ENCODE measurements at places on chromosomes 6 and 20.

DNA sequence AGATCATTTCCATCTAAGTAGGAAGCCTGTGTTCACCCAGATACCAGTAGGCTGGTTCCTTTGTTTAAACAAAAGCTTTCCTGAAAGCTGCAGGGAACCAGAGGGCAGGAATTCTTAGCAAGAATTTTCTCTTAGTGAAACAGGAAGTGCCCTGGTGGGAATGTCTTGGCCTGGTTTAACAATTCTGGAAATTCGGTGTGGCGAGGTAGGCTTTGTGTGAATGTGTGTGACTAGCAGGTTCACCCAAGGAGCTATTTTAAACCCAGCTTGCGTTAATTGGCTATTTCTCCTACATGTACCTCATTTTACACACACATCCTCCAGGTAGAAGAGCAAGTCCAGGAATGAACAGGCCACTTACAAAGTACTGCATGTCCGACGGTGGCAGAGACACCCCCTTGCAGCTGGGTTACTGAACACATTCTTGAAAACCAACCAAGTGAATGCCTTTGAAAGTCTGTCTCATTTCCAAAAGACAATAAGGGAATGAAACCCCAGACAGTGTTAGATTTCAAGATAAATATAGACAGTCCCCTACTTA lies 64.6 kb downstream of the GFOD1 start:
- no peak for DNase-seq

GRCh38 chr20:62861726-62862336 lies at the start of gene TCFL5:
TSS of gene TCFL5 (minus strand) at chr20:62861822. CDS start at chr20:62861670, 152 bp downstream.
- DNase-seq, result peak; percentile 96

GRCh38 chr6:7730001-7730783 lies 4.3 kb downstream of the BMP6 start:
- DNase-seq, result no peak

- no peak for DNase-seq
Measured at GRCh38 chr6:38153798-38154345, 334.3 kb downstream of the ZFAND3 start.

- peak; percentile 71 for DNase-seq
Measured at GRCh38 chr6:168035098-168035660, 37.7 kb downstream of the KIF25 start.

- no peak for DNase-seq
Measured at GRCh38 chr6:137863091-137863797, 3.8 kb upstream of the TNFAIP3 start.

- no peak for DNase-seq
Measured at GRCh38 chr6:21187485-21187884, 406.1 kb upstream of the SOX4 start.

GRCh38 chr6:154962753-154963152 lies 32.4 kb upstream of the TIAM2 start:
- no peak for DNase-seq

GRCh38 chr6:145373826-145374225 lies 361.5 kb downstream of the EPM2A start:
- no peak for DNase-seq

- no peak for DNase-seq
Measured at GRCh38 chr20:62437496-62437895, 10.2 kb upstream of the RBBP8NL start.

DNA sequence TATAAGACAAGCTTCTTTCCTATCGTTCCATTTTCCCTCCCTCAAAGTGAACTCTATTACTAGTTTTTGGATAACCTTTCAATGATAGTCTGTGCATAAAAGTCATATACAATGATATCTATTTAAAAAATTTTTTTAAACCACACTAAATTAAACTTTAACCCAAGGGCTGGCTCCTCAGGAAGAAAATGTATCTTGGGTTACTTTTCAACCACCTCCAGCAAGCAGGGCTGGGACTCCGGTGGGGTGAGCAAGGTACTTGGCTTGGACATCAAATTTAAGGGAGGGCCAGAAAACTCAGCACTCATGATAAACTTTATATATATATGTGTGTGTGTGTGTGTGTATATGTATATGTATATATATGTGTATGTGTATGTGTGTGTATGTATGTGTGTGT lies 13.9 kb upstream of the PPP1R3G start:
- DNase-seq, result no peak

- no peak for DNase-seq
Measured at GRCh38 chr6:118386975-118387374, 161.1 kb upstream of the PLN start.

DNA sequence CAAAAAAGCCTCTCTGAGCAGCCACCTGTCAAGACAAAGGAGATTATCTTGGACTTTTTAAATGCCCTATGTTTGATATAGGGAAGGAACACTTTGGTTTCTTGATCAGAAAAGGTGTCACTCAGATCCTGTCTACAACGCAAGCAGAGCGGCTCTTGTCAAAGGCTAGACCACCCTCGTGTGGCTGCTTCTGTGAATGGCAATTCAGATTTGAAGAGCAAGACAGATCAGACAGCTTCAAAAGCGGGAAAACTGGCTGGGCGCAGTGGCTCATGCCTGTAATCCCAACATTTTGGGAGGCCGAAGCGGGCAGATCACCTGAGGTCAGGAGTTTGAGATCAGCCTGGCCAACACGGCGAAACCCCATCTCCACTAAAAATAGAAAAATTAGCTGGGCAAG lies 10.1 kb upstream of the NXT1 start:
- peak; percentile 76 for DNase-seq

- DNase-seq, result no peak
Measured at GRCh38 chr20:23136893-23137745, 51.0 kb upstream of the CD93 start.

DNA sequence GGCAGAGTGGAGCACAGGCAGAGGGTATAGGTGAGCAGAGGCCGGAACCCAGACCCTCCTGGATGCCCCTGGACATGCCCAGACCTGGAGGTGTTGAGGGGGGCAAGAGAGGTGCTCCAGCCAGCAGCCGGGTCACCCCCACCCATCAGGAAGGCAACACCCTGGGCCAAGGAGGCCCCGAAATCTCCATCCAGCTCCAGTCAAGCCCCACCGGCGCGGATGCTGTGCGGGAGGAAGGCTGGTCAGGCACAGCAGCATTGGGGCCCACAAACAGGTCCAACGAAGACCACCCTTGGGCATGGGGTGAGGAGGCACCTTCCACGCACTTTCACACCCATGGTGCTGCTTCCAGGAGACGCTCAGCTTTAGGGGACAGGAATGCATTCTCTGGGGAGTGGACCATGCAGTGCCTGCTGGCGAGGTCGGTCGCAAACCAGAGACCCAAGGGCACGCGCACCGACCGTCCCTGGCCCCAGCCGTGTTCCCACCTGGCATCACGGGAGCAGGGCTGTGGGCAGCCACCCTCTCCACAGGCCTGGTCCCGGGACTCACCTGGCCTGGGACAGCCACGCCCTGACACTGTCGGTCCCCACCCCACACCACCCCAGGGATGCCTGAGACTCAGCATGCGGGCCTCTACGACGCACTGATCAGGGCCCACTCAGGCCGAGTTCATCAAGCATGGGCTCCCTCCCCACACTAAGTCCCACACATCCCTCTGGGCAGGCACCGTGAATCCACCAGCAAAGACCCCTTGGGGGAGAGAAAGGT lies 43.6 kb upstream of the ZBP1 start:
- DNase-seq, result peak; percentile 17

GRCh38 chr6:110776413-110776812 lies 38.9 kb downstream of the CDK19 start:
- DNase-seq, result no peak

GRCh38 chr6:16007146-16007545 lies 121.7 kb upstream of the MYLIP start:
- no peak for DNase-seq

- peak; percentile 54 for DNase-seq
Measured at GRCh38 chr6:35048631-35049083, 92.5 kb downstream of the TCP11 start.

DNA sequence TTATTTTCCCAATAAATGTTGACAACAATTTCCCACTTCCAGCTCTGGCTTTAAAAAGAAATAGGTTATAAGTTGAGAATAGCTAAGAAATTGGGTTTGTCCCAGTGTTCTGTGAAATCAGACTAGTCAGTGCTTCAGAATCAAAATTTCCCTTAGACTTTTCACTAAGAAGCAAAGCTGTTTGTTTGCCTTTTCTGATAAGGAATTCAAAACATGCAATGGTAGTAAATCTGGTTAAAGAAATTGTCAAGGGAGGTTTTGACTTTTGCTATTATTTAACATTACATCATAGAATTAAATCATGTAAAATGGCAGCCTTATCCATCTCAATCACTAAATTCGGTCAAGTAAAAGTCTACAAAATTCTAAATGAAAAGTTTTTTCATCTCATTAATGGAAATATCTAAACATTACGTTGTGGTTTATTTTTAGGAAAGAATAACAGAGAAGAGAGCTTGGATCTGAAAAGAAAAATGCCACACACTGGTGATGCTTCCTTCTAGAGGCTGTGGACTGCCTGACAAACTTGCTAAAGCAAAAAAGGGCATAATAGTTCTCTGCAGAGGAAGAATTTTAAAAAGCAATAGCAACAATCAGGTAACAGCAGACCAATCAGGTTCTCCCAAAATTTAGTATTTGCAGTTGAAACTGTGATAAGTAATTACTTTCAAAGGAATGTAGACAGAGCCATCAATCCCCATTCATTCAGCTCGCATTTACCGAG lies 36.4 kb downstream of the PLAGL1 start:
- no peak for DNase-seq

All from Right ventricle myocardium inferior (tissue), 1 donor.